Fibroblast of skin of left quadriceps (primary cell): ENCODE measurements at places on chromosomes 5 and 9.

DNA sequence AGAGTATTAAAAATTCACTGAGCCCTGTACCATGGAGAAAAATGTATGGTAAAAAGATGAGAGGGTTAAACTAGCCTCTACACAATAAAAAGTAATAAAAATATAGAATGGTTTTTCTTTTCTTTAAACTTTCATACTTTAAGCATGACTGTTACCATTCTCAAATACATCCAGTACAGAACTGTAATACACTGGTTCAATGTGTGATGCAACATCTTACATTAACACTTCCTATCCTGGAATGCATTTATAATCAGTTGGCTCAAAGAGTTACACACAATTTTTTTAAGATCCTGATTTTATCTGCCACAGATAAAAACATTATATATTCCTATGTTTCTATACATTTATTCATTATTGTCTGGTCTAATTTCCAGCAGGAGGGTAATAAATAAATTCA lies 4.7 kb downstream of the GNAQ start:
- no peak for DNase-seq

DNA sequence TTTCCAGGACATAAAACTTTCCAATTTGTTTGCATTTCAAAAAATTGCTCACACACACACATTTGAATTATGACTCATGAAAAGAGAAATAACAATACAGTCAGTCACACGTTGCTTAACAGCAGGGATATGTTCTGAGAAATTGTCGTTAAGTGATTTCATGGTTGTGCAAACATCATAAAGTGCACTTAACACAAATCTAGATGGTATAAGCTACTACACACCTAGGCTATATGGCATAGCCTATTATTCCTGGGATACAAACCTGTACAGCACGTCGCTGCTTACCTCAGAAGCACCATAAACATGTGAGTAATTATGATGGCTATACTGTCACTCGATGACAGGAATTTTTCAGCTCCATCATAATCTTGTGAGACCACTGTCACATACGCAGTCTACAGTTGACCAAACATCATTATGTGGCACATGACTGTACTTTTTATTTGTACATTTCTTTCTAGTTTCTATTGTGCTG lies 378.2 kb downstream of the ACTL7B start:
- DNase-seq: peak; percentile 63

GRCh38 chr5:156386976-156387375 lies 60.0 kb downstream of the SGCD start:
- no peak for DNase-seq

DNA sequence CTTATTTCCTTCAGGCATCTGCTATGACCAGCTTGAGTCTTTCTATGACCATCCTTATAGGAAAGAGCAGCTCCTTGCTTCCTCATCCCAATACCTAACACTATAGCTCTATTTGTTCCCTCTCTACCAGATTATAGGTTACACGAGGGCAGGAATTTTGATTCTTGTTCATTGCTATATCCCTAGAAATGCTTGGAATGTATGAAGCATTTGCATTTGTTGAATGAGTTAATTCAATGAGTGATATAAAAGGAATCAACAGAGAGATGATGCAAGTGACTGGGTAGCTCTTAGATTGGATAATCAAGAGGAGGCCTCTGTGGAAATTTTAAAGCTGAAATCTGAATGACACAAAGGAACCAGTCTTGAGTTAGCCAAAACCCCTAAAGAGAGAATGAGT lies 13.9 kb downstream of the ZCCHC9 start:
- peak; percentile 57 for DNase-seq

- DNase-seq: no peak
Observed at GRCh38 chr5:171258737-171259415, 50.2 kb upstream of the TLX3 start.

DNA sequence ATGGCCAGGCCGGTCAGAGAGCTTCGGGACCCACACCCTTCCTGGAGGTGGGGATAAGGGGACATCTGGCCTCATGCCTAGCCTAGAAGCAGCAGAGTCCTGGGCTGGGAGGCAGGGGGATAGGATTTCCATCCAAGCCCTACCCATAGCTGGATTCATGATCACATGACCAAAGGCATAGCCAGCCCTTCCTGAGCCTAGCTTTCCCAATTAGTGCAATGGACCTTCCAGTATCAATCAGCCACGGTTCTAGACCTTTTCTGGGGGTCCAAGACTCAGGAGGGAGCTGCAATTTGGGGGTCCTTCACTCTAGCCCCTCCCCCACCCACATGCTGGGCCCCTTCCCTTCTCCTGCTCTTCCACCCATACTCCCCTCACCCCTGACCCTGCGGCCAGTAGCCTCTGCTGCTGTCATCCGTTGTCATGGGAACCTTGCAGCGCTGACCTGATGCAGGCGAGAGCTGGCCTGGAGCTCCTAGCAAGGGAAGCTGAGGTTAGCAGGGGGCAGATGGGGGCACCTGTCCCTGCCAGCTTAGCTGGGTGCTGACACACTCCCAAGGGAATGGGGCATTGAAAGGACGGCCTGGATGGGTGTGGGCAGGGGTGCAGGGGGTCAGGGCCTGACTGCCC lies 44.6 kb downstream of the CXXC5 start:
- DNase-seq: no peak
